ENCODE measurements at places on chromosomes 3 and 15.
A peak's percentile ranks its signal among the peaks of the same experiment; 100 is the strongest.

- DNase-seq: peak; percentile 14
Observed at GRCh38 chr15:38626443-38627050, 61.9 kb upstream of the RASGRP1 start.

DNA sequence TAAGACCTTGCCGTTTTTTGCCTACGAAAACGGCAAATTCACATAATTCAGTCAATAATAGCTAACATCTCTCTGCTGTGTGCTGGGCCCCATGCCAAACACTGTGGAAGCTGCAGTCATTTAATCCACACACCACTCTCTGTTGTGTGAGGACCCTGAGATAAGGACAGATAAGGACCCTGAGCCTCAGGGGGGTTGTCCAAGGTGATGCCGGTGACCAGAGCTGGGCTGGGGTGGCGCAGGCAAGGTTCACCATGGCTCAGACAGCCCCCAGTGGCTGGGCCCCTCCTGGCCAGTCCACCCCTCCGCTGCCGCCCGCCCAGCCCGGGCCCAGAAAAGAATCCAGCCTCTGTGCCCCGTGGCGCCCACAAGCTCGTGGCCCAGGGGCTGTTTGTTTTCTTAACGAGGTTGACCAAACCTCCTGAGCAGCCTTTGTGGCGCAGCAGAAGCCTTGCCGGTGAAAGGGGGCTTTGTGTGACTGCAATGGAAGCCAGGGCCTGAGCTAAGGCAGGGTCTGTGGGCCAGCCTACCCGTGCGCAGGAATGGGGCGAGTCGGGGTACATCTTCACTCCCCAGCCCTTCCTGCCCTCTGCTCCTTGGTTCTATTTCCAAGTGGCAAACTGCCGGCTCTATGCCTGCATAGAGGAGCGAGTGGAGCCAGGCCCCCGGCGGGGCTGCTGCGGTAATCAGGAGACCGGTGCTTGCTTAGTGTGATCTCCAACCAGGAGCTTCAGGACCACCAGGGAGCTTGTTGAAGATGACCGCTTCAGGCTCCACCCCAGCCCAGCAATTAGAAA, 4.4 kb upstream of the SNX22 start:
- DNase-seq: peak; percentile 91

DNA sequence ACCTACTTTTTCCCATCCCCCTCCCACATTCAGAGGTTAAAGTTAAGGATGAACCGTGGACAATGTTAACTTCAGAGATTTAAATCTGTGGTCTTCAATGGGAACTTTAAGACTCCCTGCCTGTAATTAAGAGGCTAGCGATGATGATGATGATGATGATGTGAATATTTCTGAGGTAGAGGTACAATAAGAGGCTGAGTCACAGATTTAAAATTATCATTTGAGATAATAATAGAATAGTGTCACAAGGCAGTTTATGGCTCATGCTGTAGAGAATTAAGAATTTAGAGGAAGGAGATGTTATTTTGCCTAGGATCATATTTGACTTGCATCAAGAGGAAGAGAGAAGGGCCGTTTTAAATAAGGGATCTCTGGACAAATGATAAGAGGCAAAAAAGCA, 146.2 kb downstream of the BBX start:
- DNase-seq: no peak

DNA sequence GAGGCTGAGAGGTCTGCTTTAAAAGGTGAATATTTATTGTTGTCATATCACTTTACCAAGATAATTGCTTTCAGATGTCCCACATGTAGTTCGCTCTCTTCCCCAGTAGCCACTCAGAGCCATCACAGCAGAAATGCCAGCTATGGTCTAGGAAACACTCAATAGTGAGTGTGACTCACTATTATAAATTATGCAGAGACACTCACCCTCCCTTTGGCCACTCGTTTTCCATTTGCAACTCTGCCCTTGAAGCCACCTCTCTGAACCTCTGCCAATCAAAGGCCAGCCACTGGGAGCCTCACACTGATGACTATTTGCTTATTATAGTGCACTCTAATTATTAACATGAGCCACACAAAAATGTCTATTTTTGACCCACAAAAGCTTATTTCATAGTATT, 328.1 kb upstream of the ATP10A start:
- DNase-seq: no peak

- DNase-seq: no peak
Observed at GRCh38 chr3:194711286-194711685, 25.6 kb downstream of the FAM43A start.

DNA sequence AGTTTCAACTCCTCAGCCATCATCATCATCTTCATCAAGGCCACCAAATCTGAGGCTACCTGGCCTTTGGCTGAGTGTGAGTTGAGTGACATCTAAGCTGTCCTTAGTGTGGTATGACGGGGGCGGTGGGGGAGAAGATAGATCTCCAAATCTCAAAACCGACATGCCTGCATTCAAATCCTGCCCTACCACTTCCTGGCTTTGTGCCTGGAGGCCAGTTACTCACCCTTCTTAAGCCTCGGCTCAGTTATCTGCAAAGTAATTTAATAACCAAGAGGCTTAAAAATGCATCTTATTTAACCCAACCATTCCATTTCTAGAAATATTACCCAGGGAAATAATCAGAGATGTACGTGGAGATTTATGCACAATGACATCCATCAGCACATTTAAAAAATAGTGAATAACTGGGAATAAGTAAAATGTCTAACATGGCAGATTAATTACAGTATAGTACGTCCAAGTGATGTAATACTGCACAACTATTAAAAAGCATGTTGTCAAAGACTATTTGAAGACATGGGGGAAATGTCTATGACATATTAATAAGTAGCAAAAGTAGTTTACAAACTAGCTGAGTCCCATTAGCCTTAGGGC, 167.4 kb downstream of the NTRK3 start:
- DNase-seq: no peak

- no peak for DNase-seq
Observed at GRCh38 chr3:138782755-138783154, 52.0 kb downstream of the PIK3CB start.

Measured in SK-MEL-5 (cell line).